Left ventricle myocardium superior (tissue), 1 donor: ENCODE measurements at places on chromosomes 4 and X.

GRCh38 chr4:73729534-73730165 lies 10.7 kb upstream of the CXCL8 start:
- DNase-seq, result peak; percentile 47

DNA sequence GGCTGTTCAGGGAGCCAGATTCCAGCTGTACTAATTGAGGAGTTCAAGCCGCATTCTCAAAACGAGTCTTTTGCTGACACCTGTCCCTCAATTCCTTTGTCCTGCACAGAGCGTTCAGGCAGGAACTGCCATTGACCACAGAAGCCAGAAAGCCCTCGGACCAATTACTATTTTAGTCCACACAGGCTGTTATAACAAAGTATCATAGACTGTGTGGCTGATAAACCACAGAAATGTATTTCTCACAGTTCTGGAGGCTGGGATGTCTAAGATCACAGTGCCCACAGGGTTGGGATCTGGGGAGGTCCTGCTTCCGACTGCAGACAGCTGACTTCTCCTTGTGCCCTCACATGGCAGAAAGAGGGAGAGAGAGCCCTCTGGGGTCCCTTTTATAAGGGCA lies 119.8 kb upstream of the ATP6AP2 start:
- no peak for DNase-seq

GRCh38 chrX:129139837-129140598 lies 383.3 kb downstream of the SMARCA1 start:
- no peak for DNase-seq

DNA sequence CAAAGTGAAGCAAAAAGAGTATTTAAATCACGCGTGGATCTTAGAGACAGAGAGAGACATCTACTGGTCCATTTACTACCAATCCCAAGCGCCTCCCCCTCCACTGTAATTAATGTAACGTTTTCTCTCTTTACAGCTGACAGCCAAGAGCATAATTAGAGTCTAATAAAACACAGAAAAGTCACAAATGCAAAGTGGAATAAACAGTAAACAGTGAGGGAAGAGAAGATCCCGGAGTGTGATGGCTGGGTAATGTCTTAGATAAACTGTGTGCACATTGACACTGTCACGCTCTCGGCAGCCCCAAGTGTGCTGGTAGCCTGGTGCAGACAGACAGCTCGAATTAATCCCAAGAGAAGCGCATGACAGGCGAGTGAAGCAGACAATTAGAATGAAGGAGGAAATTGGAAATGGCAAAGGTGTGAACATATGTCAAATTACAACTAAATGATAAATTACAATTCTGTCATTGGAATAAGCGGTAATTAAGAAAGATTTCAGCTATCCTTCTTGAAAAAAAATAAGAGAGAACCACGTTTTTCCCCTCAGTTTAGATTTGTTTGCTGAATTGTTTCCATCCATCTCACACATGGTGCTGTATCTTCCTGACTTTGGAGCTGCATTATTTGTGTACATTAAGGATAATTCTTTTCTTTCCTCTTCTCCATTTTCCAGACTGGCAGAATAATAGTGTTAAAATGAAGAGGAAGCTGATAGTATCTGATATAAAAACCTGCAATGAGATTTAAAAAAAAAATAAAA lies 100.1 kb downstream of the CXXC4 start:
- DNase-seq, result peak; percentile 21

GRCh38 chrX:85499400-85499799 lies 119.9 kb upstream of the POF1B start:
- no peak for DNase-seq

DNA sequence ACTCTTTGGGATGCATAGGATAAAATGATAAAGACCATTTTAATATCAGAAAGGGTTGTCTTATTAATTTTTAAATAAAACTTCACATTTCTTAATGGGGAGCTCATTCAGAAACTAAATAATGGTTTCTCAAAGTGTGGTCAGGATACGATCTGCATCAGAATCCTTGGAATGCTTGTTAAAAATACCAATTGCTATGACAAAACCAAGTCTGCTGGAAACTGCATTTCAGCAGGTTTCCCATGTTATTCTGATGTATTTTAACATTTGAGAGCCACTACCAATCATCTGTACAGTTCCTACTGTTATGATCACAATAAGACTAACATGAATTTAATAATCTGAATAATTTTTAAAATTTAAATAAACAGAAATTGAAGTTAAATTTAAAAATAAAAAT lies 115.1 kb downstream of the SOWAHB start:
- DNase-seq, result no peak

GRCh38 chr4:98222306-98222705 lies 38.9 kb upstream of the RAP1GDS1 start:
- no peak for DNase-seq

DNA sequence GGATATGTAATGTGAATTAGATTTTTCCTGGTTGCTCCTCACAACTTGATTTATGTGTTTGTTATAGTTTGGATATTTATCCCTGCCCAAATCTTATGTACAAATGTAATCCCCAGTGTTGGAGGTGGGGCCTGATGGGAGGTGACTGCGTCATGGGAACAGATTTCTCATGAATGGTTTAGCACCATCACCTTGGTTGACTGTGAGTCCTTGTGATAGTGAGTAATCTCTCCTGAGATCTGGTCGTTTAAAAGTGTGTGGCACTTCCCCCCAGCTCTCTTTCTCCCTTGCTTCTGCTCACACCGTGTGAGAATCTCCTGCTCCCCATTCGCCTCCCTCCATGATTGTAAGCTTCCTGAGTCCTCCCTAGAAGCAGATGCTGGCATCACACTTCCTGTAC lies 2.2 kb downstream of the MID2 start:
- DNase-seq, result no peak

DNA sequence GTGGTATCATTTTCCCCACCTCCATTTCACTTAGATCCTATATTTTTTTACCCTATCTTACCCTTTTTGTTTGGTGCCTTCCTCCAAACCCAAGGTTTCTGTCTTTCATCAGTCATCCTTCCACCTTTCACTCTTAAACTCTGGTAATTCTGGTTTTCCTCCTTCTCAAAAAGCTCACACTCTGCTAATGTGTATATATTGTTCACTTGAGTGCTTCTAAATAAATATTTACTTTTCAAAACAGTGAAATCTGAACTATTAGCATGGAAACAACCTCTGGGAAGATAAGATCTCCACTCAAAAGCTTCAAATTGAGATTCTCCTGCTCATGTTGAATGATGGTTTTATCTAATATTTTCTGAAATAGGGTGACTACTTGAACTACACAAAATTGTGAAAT lies 21.5 kb downstream of the XIAP start:
- no peak for DNase-seq

- DNase-seq, result no peak
Observed at GRCh38 chr4:78627046-78627965, 75.7 kb downstream of the ANXA3 start.

DNA sequence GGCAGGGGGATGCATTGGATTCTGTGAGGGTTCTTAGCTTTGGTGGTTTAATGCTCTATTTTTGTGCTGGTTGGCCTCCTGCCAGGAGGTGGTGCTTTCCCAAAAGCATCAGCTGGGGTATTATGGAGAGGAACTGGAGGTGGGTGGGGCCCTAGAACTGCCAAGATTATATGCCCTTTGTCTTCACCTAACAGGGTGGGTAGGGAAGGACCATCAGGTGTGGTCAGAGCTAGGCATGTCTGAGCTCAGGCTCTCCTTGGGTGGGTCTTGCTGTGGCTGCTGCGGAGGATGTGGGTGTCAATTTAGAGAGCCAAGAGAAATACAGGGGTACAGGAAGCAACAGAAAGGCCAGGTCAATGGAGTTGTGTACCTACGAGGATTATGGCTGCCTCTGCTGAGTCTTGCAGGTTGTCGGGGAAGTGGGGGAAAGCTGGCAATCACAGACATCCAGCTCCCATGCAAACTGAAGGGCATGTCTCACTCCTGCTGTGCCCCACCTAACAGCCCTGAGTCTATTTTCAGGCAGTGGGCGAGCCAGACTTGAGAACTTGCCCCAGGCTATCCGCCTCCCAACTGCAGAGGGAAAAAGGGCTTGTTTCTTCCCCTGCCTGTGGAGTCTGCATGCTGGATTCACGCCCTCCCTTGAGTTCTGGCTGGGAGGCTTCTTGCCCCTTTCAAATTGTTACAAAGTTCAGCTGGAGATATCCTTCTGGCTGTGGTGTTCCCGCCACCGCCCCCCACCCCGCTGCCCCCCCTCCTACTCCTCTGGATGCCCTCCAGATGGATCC lies 212.0 kb downstream of the COMMD8 start:
- DNase-seq, result no peak

DNA sequence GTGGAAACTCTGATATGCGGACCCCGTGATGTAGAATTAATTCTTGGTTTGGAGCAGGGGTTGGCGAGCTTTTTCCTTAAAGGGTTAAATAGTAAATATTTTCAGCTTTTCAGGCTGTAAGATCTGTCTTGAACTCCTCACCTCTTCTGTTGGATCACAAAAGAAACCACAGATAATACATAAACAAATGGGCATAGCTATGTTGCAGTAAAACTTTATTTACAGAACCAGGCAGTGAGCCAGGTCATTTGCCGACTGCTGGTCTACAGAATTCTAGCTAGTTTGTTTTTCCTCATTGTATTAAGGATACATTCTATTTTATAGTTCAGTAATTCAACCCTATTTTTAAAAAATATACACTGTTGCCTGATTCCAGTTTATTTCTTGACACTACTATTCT lies 116.6 kb downstream of the PAPSS1 start:
- DNase-seq, result no peak

DNA sequence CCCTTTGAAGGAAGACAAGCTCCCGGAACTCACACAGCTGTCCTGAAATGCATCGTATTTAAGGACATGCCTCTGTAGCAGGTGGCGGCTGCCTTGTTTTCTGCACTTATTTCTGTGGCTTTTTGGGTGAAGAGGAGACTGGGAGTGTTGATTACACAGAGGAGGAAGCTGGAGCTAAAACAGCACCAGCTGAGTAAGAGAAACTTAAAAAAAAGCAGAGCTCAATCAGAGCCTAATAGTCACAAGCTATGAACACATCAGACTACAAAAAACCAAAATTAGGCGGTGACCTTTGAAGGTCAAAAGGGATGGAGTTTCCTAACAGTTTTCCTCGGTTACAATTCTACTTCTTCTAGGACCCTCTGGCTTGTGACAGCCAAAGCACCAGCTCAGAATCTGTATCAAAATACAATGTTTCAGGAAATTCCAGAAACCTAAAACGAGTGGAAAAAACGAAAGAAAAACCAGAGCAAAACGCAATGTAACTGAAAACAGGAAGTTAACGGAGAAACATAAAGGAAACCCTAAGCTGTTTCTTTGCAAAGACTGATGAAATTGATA lies 13.5 kb downstream of the PRKX start:
- DNase-seq, result no peak

DNA sequence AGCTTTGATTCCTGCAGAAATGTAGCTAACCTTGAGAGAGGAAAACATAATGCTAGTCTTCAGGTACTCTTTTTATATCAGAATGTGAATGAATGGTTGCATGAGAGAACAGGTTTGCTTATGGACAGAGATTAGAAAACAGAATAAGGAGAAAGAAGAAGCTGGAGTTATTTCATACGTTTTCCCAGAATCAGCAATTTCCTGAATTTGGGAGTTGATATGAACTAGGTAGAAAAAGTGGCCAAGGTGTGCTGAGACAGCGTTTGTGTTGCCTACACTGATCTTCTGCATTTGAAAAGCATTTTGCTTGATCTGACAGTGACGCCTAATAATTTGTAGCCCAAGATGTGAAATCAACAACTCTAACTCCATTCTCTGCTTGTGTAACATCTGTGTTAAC lies 12.5 kb downstream of the GABRB1 start:
- DNase-seq, result no peak

- no peak for DNase-seq
Observed at GRCh38 chr4:100632163-100632562, 114.3 kb upstream of the EMCN start.

GRCh38 chr4:151905197-151905596 lies 144.4 kb upstream of the GATB start:
- no peak for DNase-seq

- DNase-seq, result no peak
Observed at GRCh38 chrX:50963842-50964241, 53.3 kb downstream of the BMP15 start.

- DNase-seq, result no peak
Observed at GRCh38 chr4:168632301-168632725, 135.5 kb downstream of the PALLD start.

DNA sequence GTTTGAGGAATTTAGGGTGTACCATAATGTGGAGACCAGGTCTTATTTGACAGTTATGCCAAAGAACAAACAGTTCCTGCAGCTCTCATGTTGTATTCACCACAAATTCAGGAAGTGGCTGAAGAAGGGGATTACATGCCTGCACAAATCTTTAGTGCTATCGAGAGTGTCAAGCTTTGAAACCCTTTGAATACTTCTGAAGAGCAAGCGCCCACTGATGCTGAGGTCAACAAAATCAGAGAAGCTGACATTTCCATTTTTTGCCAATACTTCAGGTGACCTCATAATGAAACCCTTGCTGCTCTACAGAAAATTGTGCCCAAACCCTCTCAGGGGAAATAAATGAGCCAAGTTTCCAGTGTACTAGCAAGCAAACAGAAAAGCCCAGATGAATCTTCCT lies 28.4 kb downstream of the PAK3 start:
- DNase-seq, result no peak

GRCh38 chrX:84339507-84340364 lies 151.7 kb upstream of the RPS6KA6 start:
- no peak for DNase-seq

DNA sequence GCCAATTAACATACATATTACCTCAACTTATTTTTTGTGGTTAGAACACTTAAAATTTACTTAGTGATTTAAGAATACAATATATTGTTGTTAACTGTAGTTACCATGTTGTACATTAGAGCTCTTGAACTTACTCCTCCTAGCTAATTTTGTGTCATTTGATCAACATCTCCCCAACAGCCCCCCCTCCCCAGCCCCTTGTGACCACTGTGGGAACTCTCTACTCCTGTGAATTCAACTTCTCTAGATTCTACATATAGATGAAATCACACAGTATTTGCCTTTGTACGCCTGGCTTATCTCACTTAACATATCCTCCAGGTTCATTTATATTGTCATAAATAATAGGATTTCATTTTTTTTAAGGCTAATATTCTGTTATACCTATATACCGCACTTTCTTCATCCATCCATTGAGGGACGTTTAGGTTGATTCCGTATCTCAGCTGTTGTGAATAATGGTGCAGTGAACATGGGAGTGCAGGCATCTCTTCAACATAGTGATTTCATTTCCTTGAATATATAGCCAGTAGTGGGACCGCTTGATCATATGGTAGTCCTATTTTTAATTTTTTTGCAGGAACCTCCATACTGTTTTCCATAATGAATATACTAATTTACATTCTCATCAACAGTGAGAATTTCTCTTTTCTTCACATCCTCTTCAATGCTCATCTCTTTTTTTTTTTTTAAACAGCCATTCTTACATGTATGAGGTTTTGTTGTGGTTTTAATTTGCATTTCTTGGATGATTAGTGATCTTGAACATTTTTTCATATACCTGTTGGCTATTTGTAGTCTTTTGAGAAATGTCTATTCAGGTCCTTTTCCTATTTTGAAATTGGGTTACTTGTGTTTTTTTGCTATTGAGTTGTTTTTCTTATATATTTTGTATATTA lies 66.8 kb downstream of the RAPGEF2 start:
- no peak for DNase-seq

- no peak for DNase-seq
Observed at GRCh38 chr4:74665346-74665745, 129.0 kb downstream of the BTC start.
